ENCODE measurements at places on chromosomes 12 and 14.

- H3K4me1 ChIP-seq: no peaks in the 10 kb centered on the region
- no peak overlapping the region for H3K4me3 ChIP-seq
- H3K27me3 ChIP-seq: no peaks in the 10 kb centered on the region
These were observed 110.9 kb downstream of the PAH start for GRCh38 chr12:102806110-102806509.

GRCh38 chr14:95816539-95816938 is 60.1 kb upstream of the TUNAR start:
- no peaks in the 10 kb centered on the region for H3K4me1 ChIP-seq
- no peaks in the 10 kb centered on the region for H3K36me3 ChIP-seq
- H3K4me3 ChIP-seq: no peak overlapping the region
- no peak for DNase-seq
- H3K27ac ChIP-seq: no peak overlapping the region

GRCh38 chr12:79522257-79522988 is 168.3 kb downstream of the PAWR start:
- DNase-seq: no peak
- H3K27ac ChIP-seq: no peak overlapping the region
- H3K36me3 ChIP-seq: no peaks in the 10 kb centered on the region
- H3K4me1 ChIP-seq: no peaks in the 10 kb centered on the region

DNA sequence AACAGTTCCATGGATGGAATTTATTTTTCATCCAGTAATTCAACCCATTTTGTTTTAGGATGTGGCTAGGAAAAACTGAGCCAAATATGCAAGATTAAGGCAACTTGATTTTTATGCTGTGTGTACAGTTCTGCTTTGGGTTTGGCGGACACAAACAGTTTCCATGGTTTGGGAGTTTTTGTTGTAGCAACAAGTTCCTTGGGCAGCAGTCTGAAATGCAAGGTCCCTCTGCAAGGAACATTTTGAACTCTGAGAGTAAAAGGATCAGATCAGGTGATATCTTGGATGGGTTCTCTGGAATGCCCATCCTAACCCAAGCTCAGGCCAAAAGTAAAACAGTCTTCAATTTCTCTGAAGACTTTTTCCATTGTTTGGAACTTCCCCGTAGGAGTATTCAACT is 161.2 kb downstream of the TMX1 start:
- no peak overlapping the region for H3K27ac ChIP-seq
- H3K4me1 ChIP-seq: peaks cover 8% of the 10 kb centered on the region
- peak; percentile 59 for DNase-seq
- H3K4me3 ChIP-seq: no peak overlapping the region

DNA sequence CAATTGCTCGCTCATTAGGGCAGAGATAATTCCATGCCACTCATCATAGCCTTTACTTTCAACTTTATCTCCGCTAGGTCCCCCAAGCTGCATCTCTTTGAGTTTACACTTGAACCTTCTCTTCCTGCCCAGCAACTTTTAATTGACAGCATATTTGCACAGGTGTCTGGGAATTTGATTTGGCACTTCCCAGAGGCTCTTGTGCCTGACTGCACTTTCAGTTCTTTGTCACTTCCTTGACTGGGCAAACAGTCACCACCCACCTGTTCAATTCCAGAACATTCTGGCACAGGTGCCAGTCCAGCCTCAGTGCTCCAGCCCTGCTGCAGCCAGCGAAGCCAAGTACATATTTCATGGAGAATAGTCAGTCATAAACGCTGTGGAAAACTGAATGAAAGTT is 110.1 kb upstream of the LRIG3 start:
- no peaks in the 10 kb centered on the region for H3K27me3 ChIP-seq
- no peak overlapping the region for H3K27ac ChIP-seq
- H3K36me3 ChIP-seq: no peaks in the 10 kb centered on the region
- H3K4me1 ChIP-seq: peaks cover 1% of the 10 kb centered on the region
- no peak for DNase-seq

DNA sequence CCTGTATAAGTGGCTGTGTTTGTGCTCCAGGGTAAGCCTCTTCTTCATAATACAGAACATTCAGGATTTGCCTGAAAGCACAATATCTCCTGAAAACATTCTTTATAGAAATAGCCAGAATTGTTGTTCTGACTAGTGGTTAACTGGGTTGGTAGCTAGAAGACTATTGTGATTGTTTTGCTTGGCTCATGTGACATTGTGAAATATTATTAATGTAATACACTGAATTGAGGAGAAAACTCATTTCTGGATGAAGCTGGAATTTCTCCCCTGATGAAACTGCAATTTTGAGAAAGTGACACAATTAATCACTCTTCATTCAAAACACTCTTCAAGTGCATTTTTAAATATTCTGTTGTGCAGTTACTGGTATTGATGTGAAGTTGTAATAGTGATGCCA is 172.3 kb upstream of the PTPRQ start:
- no peak for DNase-seq
- no peak overlapping the region for H3K4me3 ChIP-seq
- peaks cover 2% of the 10 kb centered on the region for H3K4me1 ChIP-seq
- H3K36me3 ChIP-seq: no peaks in the 10 kb centered on the region
- H3K27ac ChIP-seq: no peak overlapping the region

GRCh38 chr12:124778411-124778810 is 85.3 kb downstream of the SCARB1 start:
- peaks cover 11% of the 10 kb centered on the region for H3K4me1 ChIP-seq
- H3K27ac ChIP-seq: no peak overlapping the region
- no peak for DNase-seq
- no peaks in the 10 kb centered on the region for H3K27me3 ChIP-seq
- no peak overlapping the region for H3K4me3 ChIP-seq

DNA sequence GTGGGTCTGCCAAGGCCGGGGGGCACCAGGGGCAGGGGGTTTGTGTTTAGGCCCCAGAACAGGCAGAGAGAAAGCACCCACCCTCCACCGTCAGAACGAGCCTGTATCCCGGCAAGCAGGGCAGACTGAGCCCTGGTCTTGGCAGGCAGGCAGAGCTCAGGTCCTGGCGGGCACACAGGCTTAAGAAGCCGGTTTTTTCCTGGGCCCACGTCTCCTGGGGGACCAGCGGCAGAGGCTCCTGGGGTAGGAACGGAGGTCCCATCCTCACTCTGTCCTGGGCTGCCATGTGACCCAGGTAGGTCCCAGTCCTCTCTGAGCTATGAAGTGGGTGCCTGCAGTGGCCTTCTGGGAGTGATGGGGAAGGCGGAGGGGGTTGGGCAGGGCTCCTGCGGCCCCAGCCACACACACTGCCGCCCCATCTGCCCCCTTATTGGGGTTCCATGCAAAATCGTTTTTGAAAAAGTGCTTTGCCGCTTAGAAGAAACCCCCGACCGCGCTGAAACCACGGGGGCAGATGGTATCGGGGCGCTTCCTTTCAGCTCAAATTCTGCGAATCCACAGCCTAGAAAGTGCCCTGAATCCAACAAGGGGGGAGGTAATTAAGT is 24.2 kb downstream of the SH2B3 start:
- no peak for DNase-seq
- peak overlapping the region; percentile 15 for H3K27ac ChIP-seq
- peaks cover 58% of the 10 kb centered on the region for H3K4me1 ChIP-seq
- no peak overlapping the region for H3K4me3 ChIP-seq
- H3K36me3 ChIP-seq: peaks cover 50% of the 10 kb centered on the region
- H3K27me3 ChIP-seq: no peaks in the 10 kb centered on the region

DNA sequence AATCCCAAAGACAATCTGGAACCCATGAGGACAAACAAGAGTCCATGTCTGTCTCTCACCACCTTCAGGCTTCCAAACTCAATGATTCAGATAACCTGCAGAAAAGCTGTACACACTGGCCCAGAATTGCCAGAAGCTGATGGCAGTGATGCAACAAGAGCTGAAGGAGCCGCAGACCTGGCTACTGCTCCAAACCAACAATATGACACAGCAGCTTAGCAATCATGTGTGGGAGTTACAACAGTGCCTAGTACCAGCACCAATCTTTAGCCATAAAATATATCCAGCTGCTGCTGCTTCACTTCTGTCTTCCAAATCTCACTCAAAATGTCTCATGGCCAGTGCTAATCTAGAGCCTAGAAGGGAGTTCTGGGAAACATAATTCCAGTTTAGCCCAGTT is 22.0 kb downstream of the RPS6KA5 start:
- no peak for DNase-seq
- no peak overlapping the region for H3K4me3 ChIP-seq
- H3K4me1 ChIP-seq: peaks cover 1% of the 10 kb centered on the region
- no peaks in the 10 kb centered on the region for H3K36me3 ChIP-seq
- no peak overlapping the region for H3K27ac ChIP-seq

GRCh38 chr14:65277027-65277426 is 135.5 kb upstream of the FUT8 start:
- H3K36me3 ChIP-seq: no peaks in the 10 kb centered on the region
- H3K27me3 ChIP-seq: no peaks in the 10 kb centered on the region
- H3K4me3 ChIP-seq: no peak overlapping the region
- no peaks in the 10 kb centered on the region for H3K4me1 ChIP-seq
- peak; percentile 24 for DNase-seq

- H3K27me3 ChIP-seq: no peaks in the 10 kb centered on the region
- peak; percentile 29 for DNase-seq
- no peak overlapping the region for H3K4me3 ChIP-seq
- H3K36me3 ChIP-seq: peaks cover 93% of the 10 kb centered on the region
These were observed 77.1 kb downstream of the PLEKHG7 start for GRCh38 chr12:92779902-92780301.

- H3K36me3 ChIP-seq: no peaks in the 10 kb centered on the region
- no peaks in the 10 kb centered on the region for H3K27me3 ChIP-seq
- no peak overlapping the region for H3K4me3 ChIP-seq
- no peak for DNase-seq
- no peak overlapping the region for H3K27ac ChIP-seq
- peaks cover 4% of the 10 kb centered on the region for H3K4me1 ChIP-seq
These were observed 2.3 kb upstream of the NAA30 start for GRCh38 chr14:57388067-57388466.

DNA sequence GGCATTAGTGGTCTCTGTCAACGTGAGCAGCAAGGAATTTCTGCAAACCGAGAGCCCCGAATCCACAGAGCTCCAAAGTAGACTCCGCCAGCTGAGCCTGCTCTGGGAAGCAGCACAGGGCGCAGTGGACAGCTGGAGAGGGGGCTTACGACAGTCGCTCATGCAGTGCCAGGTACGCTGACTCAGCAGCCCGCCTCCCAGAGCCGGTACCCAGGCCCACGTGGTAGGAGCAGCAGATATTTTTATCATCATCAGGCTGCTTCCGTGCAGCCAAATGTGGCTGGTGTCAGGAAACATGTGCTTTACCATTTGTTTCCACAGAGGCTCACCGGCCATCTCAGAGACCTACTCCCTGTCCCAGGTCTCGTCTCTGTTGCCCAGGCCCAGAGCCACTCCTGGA is 73.7 kb downstream of the ESR2 start:
- H3K27me3 ChIP-seq: no peaks in the 10 kb centered on the region
- H3K27ac ChIP-seq: no peak overlapping the region
- no peak overlapping the region for H3K4me3 ChIP-seq
- DNase-seq: no peak
- peaks cover 9% of the 10 kb centered on the region for H3K4me1 ChIP-seq
- no peaks in the 10 kb centered on the region for H3K36me3 ChIP-seq

- DNase-seq: no peak
- H3K4me3 ChIP-seq: no peak overlapping the region
- H3K27me3 ChIP-seq: no peaks in the 10 kb centered on the region
These were observed 390.0 kb upstream of the NOVA1 start for GRCh38 chr14:26987744-26988363.

DNA sequence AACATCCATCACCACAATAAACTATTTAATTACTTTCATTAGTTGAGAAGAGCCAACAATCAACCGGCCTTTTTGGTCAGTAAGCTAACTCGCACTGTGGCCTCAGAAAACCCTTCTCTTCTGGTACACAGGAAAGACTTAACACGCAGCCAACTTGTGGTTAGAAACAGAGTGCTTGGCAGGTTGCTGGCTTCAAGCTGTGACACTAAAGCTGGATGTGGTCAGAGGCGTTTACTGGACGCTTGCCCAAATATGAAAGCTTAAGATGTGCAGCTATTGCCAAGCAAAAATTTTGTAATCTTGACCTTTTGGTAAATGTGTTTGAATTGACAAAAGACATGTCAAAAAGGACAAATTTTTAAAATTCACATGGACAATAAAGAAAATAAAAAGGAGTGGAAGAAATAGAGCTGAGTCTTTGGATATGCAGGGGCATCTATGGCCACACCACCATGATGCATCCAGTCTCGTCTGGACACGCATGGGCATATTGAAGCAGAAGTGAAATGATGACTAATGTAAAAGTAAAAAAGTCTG is 2.6 kb upstream of the KLRK1 start:
- H3K36me3 ChIP-seq: no peaks in the 10 kb centered on the region
- no peak overlapping the region for H3K4me3 ChIP-seq
- peak; percentile 87 for DNase-seq
- peaks cover 4% of the 10 kb centered on the region for H3K4me1 ChIP-seq
- H3K27me3 ChIP-seq: no peaks in the 10 kb centered on the region

DNA sequence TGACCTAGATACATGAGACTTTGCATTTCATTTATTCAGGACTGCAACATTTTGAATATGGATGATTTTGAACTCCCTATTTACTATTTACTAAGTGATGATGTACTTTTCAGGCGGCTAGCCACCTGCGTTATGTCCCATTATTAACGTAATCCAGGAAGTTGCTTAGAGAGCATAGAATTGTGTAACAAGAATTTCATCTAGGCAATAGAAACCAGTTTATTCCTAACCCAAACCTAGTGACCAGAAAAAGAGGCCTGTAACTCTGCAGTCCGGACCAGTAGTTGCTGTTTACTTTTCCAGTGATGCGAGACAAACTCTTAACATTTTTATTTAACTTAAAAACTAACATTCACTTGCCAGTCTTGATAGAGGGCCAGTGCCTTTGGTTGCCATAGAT is 12.3 kb downstream of the NUDT4 start:
- no peak overlapping the region for H3K4me3 ChIP-seq
- DNase-seq: no peak
- peaks cover 15% of the 10 kb centered on the region for H3K4me1 ChIP-seq
- no peaks in the 10 kb centered on the region for H3K27me3 ChIP-seq
- H3K36me3 ChIP-seq: no peaks in the 10 kb centered on the region

- no peak for DNase-seq
- no peaks in the 10 kb centered on the region for H3K36me3 ChIP-seq
These were observed 94.4 kb downstream of the PTPRR start for GRCh38 chr12:70826156-70826555.

- H3K27ac ChIP-seq: no peak overlapping the region
- no peak overlapping the region for H3K4me3 ChIP-seq
- H3K36me3 ChIP-seq: no peaks in the 10 kb centered on the region
- no peaks in the 10 kb centered on the region for H3K27me3 ChIP-seq
- no peak for DNase-seq
These were observed 5.3 kb downstream of the NAV3 start for GRCh38 chr12:77835969-77836368.

- DNase-seq: no peak
- H3K27ac ChIP-seq: no peak overlapping the region
- H3K36me3 ChIP-seq: no peaks in the 10 kb centered on the region
- H3K4me3 ChIP-seq: no peak overlapping the region
- H3K4me1 ChIP-seq: peaks cover 4% of the 10 kb centered on the region
- peaks cover 16% of the 10 kb centered on the region for H3K27me3 ChIP-seq
These were observed 95.2 kb downstream of the CALM1 start for GRCh38 chr14:90491911-90492531.

DNA sequence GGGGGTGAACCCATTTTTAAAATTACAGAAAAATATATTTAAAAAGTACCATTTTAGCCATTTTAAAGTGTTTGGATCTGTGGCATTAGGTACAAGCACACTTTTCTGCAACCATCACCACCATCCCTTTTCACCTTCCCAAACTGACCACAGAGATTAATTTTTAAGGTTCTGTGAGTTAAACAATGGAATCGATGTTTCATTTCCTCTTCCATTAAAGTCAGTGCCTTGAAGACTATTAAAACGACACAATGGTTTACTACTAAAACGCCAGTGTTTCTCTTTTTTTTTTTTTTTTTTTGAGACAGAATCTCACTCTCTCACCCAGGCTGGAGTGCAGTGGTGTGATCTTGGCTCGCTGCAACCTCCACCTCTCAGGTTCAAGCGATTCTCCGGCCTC is 78.1 kb upstream of the GPR68 start:
- no peaks in the 10 kb centered on the region for H3K36me3 ChIP-seq
- no peak overlapping the region for H3K4me3 ChIP-seq
- no peak overlapping the region for H3K27ac ChIP-seq
- H3K27me3 ChIP-seq: peaks cover 64% of the 10 kb centered on the region
- DNase-seq: no peak
